ENCODE measurements at places on chromosomes 4 and X.
A peak's percentile ranks its signal among the peaks of the same experiment; 100 is the strongest.

- no peak for DNase-seq
Measured at GRCh38 chr4:56360071-56360470, 27.2 kb downstream of the AASDH start.

DNA sequence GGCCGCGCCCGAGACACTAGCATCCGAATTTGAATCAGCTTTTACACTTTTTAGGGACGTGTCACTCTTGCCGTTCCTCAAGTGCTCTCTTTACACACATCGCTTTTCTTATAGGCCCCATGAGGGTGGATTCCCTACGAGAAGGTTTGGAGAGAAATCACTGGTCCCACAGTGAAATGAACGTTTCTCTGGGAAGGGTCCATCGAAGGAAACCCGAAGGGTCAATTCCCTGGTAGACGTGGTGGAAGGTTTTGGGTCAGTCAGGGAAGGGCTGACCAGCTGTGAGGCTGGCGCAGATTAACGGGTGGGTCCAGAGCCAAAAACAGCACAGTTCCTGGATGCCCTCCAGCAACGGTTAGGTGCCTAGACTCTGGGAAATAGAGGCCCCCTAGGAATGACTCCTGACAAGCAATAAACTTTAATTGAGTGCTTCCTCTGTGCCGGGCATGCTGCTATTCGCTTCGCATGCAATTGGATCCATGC is 35.9 kb downstream of the ETDC start:
- no peak for DNase-seq

DNA sequence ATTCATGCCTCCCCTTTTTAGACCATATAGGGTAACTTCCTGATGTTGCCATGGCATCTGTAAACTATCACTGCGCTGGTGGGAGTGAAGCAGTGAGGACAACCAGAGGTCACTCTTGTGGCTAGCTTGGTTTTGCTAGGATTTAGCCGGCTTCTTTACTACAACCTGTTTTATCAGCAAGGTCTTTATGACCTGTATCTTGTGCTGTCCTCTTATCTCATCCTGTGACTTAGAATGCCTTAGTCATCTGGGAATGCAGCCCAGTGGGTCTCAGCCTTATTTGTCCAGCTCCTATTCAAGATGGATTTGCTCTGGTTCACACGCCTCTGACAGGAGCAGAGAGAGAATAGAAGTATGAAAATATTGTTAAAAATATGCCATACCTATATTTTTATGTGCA is 355.7 kb downstream of the ADGRL3 start:
- no peak for DNase-seq

GRCh38 chr4:4334798-4335520 is 44.9 kb downstream of the ZBTB49 start:
- DNase-seq = peak; percentile 77

DNA sequence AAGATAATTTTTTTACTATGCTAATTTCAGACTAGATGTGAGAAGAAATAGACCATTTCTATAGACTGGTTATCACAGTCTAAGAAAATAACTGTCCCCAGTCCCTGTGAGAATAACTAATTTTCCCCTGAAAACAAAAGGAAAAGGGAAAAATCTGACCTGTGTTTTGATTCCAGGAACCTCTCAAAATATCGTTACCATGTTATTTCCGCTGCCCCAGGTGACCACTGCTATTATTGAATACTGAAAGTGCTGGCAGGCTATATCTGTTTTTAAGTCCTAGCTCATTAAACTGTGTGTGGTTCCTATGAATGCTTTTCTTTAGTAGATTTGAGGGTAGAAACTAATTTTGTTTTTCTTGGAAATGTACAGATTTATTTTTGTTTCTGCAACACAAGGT is 83.6 kb downstream of the GAB1 start:
- no peak for DNase-seq

DNA sequence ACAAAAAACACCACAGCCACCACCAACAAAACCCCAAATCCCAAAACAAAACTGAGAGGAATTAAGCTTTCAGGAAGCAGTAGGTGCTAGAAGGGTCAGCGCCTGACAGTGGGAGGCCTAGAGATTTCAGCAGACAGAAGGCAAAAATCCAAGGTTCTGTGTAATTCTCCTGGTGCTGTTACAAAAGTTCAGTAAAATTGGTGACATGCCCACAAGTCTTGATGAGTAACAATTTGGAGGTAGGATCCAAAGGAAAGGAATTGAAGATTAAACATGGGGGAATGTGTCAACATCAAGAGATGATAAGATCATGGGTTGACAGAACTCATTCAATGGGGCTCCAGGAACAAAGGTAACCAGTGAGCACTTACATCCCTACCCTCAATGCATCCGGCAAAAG is 653.8 kb upstream of the CPEB2 start:
- no peak for DNase-seq

DNA sequence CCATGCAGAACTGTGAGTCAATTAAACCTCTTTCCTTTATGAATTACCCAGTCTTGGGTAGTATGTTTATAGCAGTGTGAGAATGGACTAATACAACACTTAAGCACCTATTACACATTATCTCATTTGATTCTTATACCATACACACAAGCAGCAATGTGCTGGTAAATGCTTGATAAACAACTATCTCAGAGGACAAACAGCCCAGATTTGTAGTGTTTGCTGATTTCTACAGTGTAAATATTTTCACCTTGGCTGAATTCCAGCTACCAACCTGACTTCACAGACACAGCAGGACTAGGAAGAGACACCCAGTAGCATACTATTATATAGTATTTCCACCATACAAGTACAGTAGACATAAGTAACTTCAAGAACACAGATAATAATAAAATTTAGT is 406.5 kb upstream of the CNKSR2 start:
- DNase-seq = no peak

GRCh38 chr4:52748432-52748831 is 2.8 kb downstream of the ERVMER34-1 start:
- no peak for DNase-seq

DNA sequence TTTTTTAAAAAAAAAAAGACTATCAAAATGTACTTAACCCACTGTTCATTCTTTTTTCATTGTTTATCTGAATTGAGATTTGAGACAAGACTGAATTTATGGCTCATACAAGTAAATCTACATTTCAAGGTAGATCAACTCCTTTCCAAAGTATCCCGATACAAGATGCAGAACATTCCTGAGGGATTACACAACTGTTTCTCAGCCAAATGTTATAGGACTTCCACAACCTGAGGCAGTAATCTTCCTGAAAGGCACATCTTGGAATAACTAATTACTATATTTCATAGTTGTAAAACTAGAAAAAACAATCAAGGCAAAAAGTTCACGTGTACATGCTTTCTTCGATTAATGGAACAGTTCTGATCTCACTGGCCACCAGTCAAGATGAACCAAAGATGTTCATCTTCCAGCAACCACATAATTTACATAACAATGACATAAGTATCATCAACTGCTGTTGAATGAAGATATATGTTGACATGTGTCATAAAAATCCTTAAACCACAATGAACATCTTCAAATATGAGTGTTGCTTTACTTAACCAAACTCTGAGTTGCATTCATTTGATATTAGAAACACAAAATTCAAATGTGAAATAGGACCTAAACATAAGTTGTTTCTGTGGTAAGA is 225.2 kb upstream of the DKK2 start:
- no peak for DNase-seq

DNA sequence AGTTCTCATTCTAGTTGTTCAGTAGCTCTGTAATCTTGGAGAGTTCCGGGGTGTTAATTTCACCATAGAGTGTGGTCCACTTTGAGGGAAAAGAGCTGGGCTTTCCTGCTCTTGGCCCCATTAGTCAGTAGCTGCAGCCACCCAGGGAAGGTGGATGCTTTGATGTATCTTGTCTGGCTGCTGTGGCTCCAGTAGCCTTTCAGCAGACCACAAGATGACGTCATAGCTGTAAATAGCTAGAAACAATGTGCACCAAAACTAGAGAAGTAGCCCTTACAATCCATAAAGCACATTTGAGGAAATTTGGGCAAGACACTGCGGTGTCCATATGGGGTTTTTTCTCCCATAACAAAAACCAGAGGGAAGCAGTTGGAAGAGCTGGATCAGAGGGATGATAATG is 32.9 kb upstream of the PRPS2 start:
- no peak for DNase-seq

DNA sequence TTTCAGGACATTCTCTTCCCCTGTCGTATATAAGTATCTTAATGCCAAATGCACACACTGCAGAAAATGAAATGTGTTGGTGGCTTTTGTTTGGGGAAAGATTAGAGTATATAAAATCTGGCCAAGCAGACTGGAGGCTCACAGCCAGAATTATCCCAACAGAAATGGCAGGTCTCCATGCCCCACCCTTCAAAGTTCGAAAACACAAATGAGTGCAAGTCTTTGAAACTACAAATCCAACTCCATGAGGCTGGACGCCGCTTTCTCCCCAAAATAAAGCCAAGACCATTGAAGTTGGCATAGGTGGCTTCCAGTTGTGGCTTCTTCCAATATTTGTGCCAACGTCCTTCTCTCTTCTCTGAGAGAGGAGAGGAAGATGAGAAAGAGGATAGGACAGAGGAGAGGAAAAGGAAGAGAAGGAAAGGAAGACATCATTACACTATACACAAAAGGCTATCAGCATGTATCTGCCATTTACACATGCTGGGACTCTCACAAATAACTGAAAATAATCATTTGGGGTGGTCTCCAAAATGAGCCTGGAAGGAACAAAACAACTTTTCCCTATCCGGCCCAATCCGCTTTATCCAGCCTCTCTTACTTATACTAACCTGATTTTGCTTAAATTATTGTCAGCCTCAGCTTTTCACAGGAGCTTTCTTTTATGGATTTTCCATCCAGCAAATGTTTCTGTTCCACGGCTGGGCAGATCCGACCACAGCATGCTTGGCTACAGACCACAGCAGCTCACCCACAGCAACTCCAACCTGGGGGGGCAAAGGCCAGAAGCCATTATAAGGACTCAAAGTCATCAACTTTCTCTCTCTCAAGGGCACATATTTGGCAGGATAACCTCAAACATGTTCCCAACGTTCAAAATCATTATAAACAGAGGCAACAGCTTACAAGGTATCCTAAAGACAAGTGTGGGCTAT is 71.7 kb downstream of the APBB2 start:
- no peak for DNase-seq

DNA sequence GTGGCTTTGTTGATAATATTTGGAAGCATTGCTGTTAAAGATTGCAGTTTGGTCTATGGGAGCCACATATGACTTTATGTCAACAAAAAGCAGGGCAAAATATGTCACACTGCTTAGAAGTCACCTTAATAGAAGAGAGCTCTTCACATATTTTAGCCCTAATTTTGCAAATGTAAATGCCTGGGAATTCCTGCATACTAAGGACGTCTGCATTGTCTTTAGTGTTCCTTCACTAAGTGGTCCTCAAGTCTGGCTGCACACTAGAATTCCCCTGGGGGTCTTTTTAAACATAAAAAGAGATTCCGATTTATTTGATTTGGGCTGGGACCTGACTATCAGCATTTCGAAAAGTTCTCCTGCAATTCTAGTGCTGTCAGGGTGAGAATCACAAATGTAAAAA is 495.1 kb upstream of the FAM241A start:
- no peak for DNase-seq

DNA sequence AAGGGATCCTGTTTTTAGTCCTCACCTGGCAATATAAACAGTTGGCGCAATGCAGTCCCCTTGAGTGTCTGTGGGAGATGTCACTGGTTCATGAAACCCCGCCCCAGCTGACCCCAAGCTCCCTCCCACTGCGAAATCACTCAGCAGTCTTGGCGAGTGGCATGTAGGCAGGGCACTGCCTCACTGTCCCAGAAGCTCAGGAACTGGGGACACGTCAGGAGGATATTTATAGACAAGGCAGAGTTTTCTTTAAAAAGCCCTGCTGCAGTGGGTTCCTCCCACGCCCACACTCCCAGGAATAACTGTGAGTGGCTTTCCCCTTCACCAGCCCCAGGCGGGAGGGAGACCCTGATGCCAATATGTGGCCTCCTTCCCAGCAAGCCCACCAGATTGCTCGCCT is 44.3 kb upstream of the PPP2R2C start:
- DNase-seq = no peak

GRCh38 chr4:101186567-101187184 is 160.7 kb downstream of the PPP3CA start:
- no peak for DNase-seq

- no peak for DNase-seq
Measured at GRCh38 chrX:150162141-150162540, 201.0 kb upstream of the MAMLD1 start.

DNA sequence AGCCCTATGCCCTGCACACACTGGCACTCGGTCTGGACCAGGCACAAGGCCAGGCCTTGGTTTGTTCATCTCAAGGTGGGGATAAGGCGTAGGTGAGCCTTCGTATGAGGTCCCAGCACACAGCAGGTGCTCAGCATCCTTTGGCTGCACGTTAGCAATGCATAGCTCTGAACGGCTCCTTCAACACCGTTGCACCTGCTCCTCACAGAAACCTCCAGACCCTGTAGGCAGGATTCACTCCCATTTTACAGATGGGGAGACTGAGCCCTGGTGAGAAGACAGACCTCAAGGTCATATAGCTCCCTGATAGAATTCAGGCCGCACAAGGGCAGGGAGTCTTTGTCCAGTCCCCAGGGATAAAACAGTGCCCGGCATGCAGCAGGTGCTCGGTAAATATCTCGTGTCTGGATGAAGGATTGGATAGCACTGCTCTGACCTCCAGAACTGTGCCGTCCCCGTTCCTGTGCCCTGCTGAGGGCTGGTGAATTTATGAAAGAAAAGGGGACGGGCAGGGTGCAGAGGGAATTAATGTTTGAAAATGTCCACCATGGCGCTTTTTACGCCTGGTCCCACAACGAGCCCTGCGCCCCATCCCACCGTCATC is 2.4 kb downstream of the PPP2R2C start:
- DNase-seq = no peak

- DNase-seq = peak; percentile 6
Measured at GRCh38 chr4:174528226-174528625, 5.9 kb upstream of the HPGD start.

DNA sequence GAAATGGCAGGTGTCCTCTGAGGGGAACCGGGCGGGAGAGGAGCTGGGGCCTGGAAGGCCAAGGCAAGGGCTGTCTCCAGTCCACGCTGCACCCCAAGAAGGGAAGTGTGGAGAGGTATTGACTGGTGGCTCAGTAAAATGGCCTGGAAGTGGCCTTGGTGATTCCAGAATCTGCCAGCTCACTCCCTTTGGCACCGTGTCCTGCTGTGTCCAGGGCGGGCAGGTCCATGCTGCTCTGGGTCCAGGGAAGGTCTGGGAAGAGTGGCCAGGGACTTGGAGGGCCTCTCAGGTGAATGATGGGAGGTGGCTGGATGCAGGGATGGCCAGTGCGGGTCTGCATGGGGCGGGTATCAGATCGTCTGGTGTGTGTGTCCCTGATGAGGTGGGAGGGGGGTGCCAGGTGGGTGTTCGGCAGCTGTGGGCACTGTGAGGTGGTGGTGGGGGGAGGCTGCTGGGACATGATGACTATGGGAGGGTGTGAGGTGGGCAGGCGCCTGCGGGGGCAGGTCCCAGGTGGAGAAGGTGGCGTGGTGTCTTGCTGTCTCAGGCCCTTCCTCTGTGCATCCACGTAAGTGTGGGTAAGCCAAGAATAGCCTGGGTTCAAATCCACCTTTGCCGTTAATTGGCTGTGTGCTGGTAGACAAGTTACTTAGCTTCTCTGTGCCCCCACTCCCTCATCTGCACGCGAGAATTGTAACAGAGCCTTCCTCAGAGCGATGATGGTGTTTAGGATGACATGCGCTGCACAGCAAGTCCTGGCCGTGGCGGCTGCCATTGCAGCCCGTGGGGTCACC is 17.7 kb downstream of the RGS12 start:
- DNase-seq = no peak

GRCh38 chrX:131477498-131477897 is 66.4 kb upstream of the OR13H1 start:
- DNase-seq = peak; percentile 14

GRCh38 chrX:100376576-100376975 is 33.5 kb downstream of the PCDH19 start:
- DNase-seq = no peak

GRCh38 chr4:8254076-8254475 is 15.5 kb upstream of the HTRA3 start:
- DNase-seq = no peak

Data from neural progenitor cell (in vitro differentiated cells).